ENCODE measurements at places on chromosomes 16 and 17.

DNA sequence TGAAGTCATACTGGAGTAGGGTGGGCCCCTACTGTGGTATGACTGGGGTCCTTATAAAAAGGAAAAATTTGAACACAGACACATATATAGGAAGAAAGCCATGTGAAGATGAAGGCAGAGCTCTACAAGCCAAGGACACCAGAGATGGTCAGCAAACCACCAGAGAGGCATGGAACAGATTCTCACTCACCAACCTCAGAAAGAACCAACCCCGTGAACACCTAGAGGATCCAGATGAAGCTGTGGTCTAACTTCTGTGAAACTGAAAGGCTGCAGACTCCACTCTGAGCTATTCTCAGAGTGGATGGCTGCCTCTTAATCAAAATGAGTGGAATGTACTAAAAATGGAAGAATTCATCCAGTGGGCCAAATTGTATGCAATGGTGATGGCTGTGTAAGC is 149.6 kb downstream of the ABCA8 start:
- no peak for DNase-seq

GRCh38 chr17:3834811-3835210 is 11.2 kb downstream of the NCBP3 start:
- peak; percentile 66 for DNase-seq

DNA sequence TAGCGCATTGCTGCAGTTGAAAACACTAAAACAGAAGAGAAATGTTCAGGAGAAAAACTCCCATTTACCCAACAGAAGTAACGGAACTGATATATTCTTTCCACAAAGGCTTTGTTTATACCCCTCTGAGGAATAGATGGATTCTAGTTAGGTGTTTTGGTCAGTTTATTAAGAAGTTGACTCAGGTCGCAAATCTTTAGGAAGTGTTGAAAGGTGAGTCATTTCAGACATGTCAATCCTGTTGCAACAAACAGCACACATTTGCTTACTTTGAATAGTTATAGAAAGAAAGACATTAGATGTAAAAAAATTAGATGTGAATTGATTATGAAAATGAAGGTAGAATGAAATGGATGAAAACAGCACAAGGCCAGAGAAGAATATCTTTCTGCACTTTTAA is 941.0 kb downstream of the KCNJ2 start:
- no peak for DNase-seq

- DNase-seq, result no peak
Observed at GRCh38 chr17:34622862-34623623, 43.7 kb downstream of the TMEM132E start.

GRCh38 chr16:80530479-80530878 is 10.3 kb upstream of the DYNLRB2 start:
- DNase-seq, result no peak

DNA sequence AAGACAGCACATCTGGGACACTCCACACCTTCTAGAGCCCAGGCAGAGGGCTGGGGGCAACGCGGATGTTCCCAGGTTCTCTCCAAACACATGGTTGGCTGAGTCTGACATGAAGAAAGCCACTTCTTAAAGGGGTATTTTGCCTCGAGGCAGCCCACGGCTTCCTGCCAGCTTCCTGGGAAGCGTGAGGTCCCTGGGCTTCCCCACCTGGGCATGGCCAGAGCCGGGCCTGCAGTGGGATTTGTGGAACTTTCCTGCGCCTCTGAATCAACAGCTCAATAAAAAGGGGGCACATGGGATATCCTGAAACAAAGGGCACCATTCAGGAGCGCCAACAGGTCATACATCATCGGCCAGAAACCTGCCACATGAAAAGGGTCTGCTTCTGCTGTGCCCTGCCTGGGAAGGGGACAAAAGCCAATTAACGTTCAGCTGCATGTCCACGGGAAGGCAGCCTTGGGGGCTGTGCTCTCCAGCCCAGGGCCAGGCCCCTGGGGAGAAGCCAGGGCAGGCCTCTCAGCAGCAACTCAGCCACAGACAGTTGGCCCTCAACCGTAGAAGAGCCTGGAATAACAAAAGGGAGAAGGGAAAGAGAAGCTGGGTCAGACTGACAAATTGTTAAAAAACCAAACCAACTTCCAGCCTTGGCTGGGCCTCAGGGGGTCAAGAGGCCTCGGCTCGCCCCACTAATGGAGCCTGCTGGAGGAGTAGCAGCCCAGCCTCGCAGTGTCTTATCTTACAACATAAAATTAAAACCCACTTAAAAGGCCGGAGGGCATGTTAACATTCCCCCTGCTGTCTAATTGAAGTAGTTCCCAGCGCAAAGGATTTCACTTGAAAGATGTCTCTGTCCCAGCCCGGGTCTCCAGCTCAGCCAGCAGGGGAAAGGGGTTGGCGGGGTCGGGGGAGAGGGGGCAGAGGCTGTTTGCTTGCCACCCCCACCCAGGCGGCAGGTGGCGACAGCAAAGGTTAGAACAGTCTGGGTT is 34.2 kb downstream of the TBX4 start:
- no peak for DNase-seq

DNA sequence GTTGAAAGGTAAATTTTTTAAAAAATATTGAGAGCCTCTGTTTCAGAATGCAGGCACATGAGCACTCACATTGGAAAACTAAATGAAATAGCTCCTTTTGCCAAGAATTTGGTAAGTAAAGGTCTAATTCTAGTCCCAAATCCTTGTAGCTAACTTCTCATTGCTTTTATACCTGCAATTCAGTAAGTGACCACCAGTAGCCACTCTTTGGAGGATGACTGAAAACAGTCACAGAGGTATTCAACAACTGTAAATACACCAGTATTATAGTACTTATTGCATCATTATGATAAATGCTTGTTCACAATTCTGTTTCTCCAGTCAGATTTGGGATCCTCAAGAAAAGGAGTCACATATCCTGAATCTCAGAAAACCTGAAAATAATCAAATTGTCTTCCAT is 562.4 kb upstream of the CDH11 start:
- peak; percentile 8 for DNase-seq

DNA sequence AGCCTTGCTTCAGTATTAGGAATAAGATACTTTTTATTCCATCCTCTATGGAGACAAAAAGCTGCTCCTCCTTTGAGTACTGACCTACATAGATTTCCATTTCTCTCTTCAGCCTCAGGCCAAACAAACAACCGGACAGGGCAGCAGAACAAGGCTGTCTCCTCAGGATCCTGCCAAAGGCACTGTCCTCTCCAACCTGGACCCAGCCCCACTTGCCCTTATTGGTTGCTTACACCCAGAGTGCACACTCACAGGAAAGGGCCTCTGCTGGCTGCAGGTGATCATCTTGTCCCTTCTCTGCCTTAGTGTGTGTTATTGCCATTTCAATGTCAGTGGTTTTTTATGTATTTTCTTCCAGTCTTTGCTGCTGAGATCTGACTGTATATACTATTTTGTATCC is 26.6 kb downstream of the LIG3 start:
- DNase-seq, result no peak

DNA sequence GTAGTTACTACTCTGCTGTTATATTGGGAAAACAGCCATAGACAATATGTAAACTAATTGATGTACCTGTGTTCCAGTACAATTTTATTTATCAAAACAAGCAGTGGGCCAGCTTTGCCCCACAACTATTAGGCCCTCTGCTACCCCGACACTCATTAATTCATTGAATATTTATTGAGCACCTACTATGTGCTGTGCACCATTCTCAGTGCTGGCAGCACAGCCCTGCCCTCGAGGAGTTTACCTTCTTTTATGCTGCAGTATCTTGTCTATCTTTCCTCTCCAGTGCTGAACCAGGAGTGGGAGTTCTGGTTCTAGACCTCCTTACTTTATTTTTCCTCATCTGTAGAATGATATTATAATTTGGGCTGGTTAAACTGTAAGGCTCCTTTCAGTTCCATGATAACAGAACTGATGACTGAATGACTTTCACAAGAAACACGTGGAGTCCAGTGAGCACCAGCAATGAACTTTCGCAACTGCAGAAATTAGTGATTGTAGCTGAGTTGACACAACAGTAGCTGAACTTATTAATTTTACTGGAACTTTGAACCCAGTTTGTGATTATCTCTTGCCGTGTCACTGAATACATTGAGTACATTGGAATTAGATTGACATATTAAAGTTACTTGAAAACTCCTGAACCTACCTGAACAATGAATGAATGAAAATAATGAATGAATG is 2.4 kb downstream of the GOSR2 start:
- no peak for DNase-seq

DNA sequence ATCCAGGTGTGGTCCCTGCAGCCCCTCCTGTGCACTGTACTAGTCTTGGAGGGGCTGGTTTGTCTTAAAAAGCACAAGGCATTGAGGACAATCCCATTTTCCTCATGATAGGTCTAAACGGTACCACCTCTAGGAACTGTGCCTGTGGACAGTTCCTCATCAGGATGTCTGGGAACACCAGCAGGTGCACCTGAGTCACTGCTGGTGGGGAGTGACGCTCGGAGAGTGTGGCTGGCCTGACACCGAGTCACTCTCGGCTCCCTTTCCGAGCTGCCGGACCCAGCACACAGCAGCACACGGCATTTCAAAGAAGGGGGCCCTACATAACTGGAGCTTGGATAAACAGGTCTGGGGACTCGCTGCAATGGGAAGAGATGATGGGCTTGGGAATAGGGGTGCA is 25.6 kb downstream of the LRRC75A start:
- DNase-seq, result no peak

- no peak for DNase-seq
Observed at GRCh38 chr16:62965831-62966230, 929.6 kb upstream of the CDH8 start.

GRCh38 chr17:1931844-1932579 is 93.1 kb downstream of the RTN4RL1 start:
- no peak for DNase-seq

- peak; percentile 8 for DNase-seq
Observed at GRCh38 chr16:2341456-2342447, 1.2 kb upstream of the ABCA3 start.

DNA sequence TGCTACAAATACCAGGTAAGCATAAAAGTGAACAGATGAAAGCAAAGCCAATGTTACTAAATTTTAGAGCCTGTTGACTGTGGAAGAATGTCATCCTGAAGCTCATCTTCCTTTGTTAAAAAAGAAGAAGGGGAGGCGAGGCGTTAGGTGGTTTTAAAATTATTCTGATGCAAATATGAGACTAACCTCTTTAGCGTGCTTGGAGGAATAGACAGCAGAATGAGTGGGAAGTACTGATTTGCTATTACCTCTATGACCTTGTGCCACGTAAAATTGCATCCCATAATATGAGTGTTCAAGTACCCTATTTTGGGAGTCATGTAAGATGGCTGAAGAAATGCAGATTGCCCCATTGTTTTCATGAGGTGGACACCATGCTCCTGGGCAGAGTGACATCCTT is 95.7 kb downstream of the ELAC2 start:
- no peak for DNase-seq

GRCh38 chr16:10612649-10613179 is 32.3 kb upstream of the EMP2 start:
- no peak for DNase-seq
